ENCODE measurements at places on chromosomes 16 and 17.

DNA sequence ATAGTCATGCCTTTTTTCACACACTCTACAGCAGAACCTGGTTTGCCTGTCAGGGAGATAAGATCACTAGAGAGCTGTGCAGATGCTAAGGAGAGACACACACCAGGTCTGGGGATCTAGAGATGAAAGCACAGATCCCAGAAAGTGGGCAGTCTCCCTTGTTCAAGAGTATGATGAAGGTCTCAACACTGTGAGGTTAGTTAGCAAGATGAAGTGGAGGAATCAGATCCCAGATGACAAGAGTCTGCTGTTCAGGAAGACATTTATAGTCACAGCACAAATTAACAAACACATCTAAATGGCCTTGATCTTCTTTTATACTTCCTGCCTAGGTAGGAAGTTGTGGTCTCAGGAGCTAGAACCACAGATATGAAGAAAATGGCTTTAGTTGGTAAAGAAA is 23.4 kb upstream of the SKAP1 start:
- peaks cover 68% of the 10 kb centered on the region for H3K4me1 ChIP-seq
- peak overlapping the region; percentile 65 for H3K4me3 ChIP-seq

DNA sequence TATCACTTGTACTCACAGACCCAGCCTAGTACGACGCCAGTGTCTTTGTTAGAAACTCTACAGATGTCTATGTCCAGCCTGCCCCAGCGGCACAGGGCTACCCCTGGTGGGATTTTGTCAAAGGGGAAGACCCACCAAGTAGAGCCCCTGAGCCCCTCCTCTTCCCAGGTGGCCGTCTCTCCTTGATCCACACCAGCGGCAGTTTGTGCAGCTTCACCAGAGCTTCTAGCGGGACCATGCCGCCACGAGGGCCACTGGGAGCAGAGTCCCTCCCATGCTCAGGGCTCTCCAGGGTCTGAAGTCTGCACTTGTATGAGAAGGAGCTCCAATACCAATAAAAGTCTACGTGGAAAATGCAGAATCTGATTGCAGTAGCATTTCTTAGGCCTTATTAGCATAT is 157.1 kb downstream of the RPTOR start:
- no peaks in the 10 kb centered on the region for H3K36me3 ChIP-seq
- peaks cover 40% of the 10 kb centered on the region for H3K4me1 ChIP-seq

DNA sequence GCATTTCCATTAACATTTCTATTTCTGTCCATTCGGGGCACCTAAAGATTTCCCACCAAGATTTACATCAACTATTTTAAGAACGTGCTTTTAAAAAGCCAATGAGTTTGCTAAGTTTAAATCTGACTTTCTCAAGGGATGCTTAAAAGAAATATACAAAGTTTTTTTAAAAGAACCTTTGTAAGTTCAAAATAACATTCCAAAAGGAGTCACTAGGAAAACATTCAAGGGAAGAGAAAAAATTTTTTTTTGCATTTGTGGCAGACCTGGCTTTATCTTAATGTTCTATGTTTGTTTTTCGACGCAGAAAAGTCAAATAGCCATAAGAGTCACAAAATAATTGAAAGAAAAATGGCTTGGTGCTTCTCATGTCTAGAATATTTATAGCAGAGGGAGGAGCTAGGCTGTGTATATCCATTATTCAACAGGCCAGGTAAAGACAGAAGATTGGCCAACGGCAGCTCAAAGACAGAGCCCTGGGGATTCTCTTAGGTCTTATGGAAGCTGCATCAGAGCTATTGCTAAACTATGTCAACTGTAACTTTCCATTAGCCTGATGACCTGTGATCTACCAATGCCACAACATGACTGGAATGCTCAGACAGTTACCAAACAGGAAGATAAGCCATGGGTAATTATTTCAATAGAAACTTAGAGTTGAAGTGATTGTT is 37.8 kb upstream of the MYOCD start:
- H3K4me1 ChIP-seq, result no peaks in the 10 kb centered on the region
- H3K4me3 ChIP-seq, result no peak overlapping the region
- no peak overlapping the region for H3K27ac ChIP-seq

DNA sequence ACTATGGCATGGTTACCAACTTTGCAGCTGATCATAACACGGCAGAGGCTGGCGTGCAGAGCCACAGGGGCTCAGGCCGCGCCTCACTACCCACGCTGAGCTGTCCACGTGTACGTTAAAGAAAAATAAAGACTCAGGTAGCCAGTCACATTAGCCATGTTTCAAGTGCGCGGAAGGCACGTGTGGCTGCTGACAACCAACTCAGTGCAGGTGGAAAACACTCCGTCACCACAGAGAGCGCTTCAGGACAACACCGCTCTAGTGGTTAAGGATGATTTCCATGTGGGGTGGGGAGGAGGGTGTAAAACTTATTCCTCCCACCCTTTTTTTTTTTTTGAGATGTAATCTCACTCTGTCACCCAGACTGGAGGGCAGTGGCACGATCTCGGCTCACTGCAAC is 33.8 kb downstream of the ZCCHC14 start:
- H3K27me3 ChIP-seq, result no peaks in the 10 kb centered on the region
- peaks cover 20% of the 10 kb centered on the region for H3K36me3 ChIP-seq
- H3K4me1 ChIP-seq, result peaks cover 10% of the 10 kb centered on the region
- no peak overlapping the region for H3K27ac ChIP-seq
- no peak overlapping the region for H3K4me3 ChIP-seq
- DNase-seq, result no peak

DNA sequence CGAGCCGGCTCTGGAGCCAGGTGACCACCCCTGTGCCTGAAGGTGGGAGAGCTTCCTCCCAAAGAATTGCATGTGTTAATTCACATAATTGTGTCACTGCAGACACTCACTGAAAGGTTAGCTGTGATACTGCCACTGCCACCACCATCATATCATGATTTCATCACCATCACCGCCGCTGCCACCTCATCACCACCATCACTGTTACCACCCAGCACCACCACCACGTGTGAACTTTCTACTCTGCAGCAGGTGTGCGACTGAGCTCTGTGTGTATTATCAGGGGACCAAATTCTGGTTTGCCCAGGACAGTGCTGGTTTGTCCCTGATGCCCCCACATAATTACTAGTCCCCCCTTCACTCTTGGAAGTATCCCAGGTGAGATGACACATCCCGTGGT is 15.2 kb downstream of the BCAR1 start:
- no peak overlapping the region for H3K27ac ChIP-seq
- H3K27me3 ChIP-seq, result no peaks in the 10 kb centered on the region
- H3K4me3 ChIP-seq, result no peak overlapping the region
- no peak for DNase-seq

Data from CD4-positive, CD25-positive, alpha-beta regulatory T cell (primary cell).